Erythroblast (primary cell): ENCODE measurements at places on chromosomes 7 and 10.

- DNase-seq = no peak
Measured at GRCh38 chr7:2074691-2075090, 158.1 kb downstream of the MAD1L1 start.

- peak; percentile 78 for DNase-seq
Measured at GRCh38 chr10:133329491-133330202, 7.0 kb downstream of the CALY start.

- DNase-seq = no peak
Measured at GRCh38 chr10:49747303-49747646, 14.8 kb downstream of the OGDHL start.

- DNase-seq = no peak
Measured at GRCh38 chr7:28739826-28740225, 218.3 kb downstream of the TRIL start.

- no peak for DNase-seq
Measured at GRCh38 chr10:33196710-33197491, 137.6 kb downstream of the NRP1 start.

DNA sequence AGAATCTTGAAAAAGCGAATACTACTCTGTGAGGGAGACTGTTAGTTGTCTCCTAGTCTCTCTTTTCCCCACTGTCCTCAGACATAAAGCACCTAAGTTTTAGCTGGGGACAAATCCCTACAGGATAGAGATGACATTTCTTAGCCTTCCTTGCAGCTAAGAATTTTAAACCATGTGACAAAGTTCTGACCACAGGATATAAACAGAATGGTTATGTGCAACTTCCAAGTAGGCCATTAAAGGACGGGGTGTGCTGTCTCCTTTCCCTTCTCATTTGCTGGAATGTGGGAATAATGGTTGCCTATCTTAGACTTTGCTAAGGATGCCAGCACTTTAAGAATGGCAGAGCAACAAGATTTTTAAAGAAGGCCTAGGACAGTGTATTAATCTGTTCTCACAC, 74.9 kb upstream of the PRPS1L1 start:
- DNase-seq = no peak

GRCh38 chr10:4283846-4284610, 499.0 kb upstream of the KLF6 start:
- DNase-seq = no peak

GRCh38 chr10:73590881-73591799, at the start of gene USP54:
Gene USP54 (minus strand): TSS chr10:73591342. CDS start chr10:73575658, 15,684 bp downstream.
- DNase-seq = peak; percentile 19

- peak; percentile 64 for DNase-seq
Measured at GRCh38 chr7:128381161-128381821, 19.8 kb upstream of the PRRT4 start.
